ENCODE measurements at places on chromosomes 11 and 22.
A peak's percentile ranks its signal among the peaks of the same experiment; 100 is the strongest.

GRCh38 chr11:77287615-77288273, 13.7 kb downstream of the GDPD4 start:
- DNase-seq: no peak

- DNase-seq: no peak
Observed at GRCh38 chr22:32764330-32765131, 37.0 kb upstream of the TIMP3 start.

GRCh38 chr11:128302425-128303186, 284.8 kb downstream of the ETS1 start:
- no peak for DNase-seq

DNA sequence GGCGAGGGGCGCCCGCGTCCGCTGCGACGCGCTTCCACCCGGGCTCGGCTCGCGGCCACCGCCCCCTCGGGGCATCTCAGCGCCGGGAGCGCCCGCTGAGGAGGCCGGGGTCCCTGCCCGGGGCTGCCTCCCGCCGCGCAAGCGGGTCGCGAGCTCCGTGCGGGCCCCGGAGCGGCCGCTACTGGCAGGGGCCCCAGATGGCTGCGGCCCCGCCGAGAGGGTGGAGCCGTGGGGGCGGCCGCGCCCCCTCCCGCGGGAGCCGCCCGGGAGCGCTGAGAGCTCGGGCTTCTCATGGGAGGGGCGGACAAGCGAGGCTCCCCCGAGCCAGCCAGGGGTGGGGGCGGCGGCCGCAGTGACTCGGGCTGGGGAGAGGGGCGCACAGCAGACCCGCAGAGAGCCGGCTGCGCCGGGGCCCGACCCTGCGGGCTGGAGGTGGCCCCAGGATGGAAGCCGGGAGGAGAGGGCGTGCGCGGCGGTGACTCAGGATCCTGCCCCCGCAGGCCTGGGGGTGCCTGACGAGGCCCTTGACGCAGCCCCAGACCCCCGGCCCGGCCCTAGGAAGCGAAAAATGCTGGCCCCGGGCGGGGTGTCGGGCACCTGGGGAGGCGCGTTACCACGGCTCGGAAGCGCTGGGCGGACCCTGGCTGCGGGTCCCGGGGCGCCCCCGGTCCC, 603 bp upstream of the ZFTA start:
- DNase-seq: no peak

DNA sequence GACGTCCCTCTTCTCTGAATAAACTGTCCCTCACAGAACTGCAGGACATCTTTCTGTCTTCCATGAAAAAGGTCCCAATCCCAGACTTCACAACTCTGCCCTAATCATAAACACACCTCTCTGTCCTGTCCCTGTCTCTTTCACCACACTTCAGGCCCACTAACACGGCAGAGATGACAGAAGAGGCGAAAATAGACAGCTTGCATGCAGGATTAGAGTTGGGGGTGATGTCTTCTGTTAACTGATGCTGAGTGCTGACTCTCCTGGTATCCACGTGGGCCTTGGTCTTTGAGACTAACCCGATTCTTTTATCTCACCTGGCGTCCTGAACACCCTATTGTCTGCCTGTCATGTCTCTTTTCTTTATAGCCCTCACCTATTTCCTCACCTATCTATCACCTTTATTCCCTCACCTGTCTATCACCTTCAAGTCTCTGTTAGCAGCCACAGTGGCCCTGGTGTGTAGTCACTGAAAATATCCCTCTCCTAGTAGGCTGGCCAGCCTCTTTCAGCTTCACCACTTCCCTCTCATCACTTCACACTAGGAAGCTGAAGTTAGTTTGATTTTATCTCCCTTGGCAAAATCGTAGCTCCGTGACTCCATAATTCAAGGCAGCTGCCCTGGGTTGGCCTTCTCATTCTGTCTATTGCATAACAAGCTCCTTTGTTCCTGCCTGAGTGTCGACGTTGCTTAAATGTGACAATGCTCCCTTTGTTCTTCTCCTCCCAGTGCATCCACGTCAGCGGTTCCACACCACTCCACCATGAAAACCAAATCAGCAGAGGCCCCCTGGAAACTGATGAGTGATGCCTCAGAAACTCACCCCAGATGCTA, 30.6 kb upstream of the DRD2 start:
- peak; percentile 2 for DNase-seq

GRCh38 chr22:25643232-25644000, 78.9 kb downstream of the GRK3 start:
- DNase-seq: no peak

- DNase-seq: no peak
Observed at GRCh38 chr11:34203377-34203871, 98.0 kb downstream of the NAT10 start.

DNA sequence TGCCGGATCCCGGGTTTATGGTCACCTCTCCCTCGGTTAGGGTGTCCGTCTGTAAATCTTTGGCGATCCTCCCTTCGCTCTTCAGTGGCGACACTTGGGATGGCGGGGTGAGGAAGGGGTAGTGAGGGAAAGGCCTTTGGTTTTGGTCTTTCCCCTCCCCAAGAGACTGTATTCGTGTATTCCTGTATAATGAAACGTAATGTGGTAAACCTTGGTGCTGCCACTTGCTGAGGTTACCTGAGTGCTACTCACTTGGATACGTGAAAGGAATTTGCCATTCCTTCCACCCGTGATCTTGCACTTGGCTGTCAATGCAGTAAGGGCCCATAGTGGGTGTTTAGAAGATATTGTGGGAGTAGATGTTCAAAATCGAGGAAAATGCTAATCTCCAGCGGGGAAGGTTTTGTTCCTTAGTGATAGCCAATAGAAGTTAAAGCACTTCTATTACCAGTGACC, 578 bp upstream of the NUP160 start:
- DNase-seq: no peak

GRCh38 chr11:76075716-76076115, 130.6 kb downstream of the WNT11 start:
- DNase-seq: no peak

- no peak for DNase-seq
Observed at GRCh38 chr11:2825889-2826678, 59.5 kb downstream of the CDKN1C start.

GRCh38 chr11:65918211-65919140, at the start of gene C11orf68:
Gene C11orf68 (minus strand): TSS chr11:65919062. CDS start chr11:65919031, 31 bp downstream.
- DNase-seq: peak; percentile 62

- no peak for DNase-seq
Observed at GRCh38 chr11:9222654-9223053, 42.5 kb downstream of the DENND5A start.

DNA sequence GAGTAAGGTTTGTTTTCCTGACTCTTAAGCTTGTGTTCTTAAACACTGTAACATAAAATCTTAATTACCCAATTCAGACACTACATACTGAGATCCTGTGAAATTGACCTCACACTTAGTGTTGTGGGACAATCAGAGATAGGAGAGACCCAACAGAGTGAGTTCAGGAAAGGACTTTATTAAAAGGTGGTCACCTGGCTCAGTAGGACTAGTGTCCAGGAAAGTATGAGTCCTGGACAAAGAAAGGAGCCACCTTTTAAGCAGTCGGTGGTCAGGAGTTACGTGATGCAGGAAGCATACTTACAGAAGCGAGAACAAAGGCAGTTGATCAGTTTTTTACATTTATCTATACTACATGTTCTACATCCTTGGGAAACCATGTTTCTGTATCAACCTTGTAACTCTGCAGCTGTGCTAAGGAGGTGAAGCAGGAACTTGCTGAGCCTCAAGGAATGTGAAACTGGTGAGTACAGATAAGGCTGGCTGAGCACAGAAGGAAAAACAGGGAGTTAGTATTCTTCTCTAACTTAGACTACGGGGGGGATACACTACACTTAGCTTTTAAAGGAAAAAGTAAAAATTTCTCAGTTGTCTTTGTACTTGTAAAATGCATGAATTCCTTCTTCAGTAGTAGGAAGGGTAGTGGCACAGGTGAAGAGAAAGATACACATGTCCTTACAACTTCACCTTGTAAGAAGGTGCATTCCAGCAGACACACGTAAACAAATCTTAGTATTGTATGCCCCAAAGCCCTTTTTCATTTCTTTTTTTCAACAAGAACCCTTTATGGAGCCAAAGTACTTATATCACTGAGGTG, 15.1 kb downstream of the OR51E1 start:
- no peak for DNase-seq

GRCh38 chr11:74748211-74749126, at the start of gene RNF169:
Gene RNF169 (plus strand): TSS chr11:74748849. CDS start chr11:74748881, 32 bp downstream.
- peak; percentile 98 for DNase-seq

- DNase-seq: no peak
Observed at GRCh38 chr11:125132596-125132995, 21.2 kb upstream of the TMEM218 start.

DNA sequence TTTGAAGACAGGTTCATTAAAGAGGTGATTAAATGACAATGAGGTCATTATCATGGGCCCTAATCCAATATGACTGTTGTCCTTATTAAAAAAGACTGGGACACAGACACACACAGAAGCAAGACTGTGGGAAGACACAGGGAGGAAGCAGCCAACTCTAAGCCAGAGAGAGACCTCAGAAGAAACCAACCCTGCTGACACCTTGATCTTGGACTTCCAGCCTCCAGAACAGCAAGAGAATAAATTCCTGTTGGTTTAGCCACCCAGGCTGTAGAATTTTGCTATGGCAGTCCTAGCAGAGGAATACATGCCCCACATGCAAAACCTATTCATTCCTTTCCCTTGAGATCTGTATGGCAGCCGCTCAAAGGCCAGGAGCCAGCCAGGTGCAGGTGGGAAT, 35.6 kb upstream of the CACNG2 start:
- DNase-seq: no peak

- no peak for DNase-seq
Observed at GRCh38 chr22:19289475-19290161, 1.9 kb downstream of the CLTCL1 start.

DNA sequence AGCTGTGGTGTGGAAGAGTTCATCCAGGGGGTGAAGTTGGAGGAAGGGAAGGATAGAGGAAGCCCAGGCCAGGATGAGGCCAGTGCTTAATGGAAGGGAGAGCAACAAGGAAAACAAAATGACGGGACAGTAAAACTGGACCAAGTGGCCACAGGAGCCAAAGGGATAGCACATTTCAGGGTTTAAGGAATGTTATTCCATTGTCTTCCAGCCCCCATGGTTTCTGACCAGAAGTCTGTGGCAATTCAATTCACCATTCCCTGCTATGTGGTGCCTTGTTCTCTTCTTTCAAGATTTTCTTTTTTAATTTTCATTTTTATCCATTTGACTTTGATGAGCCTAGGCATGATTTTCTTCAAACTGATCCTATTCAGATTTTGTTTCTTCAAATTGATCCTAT, 22.5 kb downstream of the IGF2 start:
- DNase-seq: no peak

DNA sequence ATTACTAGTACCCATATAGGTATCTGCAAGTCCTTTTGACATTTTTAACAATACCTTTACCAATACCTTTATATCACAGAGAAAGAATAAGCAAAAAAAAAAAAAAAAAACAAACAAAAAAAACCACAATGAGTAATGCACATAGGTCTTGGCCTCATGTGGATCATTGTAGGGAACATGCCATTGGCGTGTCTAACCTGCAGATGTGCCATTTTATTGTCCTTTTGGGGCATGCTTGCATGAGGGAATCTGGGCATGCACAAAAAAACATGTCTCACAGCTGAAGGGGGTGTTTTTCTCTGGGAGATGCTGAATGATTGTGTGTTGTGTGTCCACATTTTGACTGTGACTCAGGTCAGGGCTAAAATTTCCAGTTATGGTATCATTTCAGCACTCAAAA, 361.6 kb downstream of the GUCY1A2 start:
- DNase-seq: no peak

GRCh38 chr22:39395936-39396796, 3.4 kb upstream of the TAB1 start:
- no peak for DNase-seq

GRCh38 chr22:36238373-36239149, 766 bp downstream of the APOL2 start:
- no peak for DNase-seq

DNA sequence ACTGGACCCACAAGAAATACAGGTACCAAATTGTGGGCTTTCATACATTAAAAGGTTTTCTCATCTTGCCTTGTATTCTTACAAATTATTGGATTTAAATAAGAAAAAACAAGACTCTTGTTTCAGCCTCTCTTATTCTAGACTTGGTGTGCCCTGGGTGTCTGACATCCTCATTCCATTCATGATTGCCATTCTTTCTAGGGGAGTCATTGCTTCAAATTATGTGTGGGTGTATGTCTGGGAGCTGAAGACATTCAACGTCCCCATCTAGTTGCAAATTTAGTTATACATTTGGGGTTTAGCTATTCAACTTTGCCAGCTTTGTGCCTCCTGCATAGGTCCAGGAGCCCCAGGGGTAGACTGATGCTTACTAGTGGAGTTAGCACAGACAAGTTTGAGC, 18.1 kb downstream of the MAML2 start:
- DNase-seq: no peak

- DNase-seq: no peak
Observed at GRCh38 chr11:123168955-123169484, 26.0 kb downstream of the CLMP start.

DNA sequence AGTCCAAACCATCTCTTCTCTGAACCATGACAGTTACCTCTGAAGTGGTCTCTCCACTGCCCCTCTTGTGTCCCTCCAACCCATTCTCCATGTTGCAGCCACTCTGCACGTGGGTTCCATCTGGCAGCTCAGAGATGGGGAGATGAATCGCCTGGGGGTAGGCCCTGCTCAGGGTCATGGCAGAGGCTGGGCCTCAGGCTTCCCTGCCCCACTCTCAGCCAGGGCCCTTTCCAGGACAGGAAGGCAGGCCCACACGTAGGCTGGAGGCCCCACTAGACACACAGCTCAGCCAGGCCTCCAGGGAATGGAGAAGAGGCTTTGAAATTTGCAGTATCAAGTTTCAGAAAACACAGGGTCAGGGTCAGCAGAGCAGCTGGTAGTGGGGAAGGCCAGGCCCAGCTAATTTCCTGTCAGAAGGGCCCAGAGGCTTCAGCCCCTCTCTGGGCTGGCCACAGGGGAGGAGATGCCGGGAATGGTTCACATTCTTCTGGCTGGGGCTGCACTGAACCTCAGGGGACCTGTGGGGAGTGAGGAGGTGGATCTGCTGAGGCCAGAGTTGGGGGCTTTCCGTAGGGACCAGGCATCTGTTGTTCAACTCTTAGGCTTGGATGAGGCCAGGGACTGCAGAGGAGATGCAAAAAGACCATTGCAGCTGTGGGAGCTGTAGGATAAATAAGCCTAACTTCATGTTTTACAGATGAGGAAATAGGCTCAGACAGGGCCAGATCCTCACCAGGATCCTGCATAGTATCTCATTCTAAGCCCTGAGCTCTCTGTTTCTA, 101.6 kb downstream of the SWAP70 start:
- DNase-seq: no peak

Measured in A549 (cell line).